Caki2 (cell line): ENCODE measurements at places on chromosomes 1 and 21. TPM values are rescaled to one million over a fixed set of nuclear protein-coding genes. Genes with fewer than 3 reads are reported as not detected.

GRCh38 chr1:14522926-14523241 lies 75.6 kb upstream of the KAZN start:
- DNase-seq, result peak; percentile 51

Gene ALDH9A1
- 117 and 126 TPM in 2 replicates for total RNA-seq

Gene KRTAP19-1
- total RNA-seq, result not detected in 2 replicates

DNA sequence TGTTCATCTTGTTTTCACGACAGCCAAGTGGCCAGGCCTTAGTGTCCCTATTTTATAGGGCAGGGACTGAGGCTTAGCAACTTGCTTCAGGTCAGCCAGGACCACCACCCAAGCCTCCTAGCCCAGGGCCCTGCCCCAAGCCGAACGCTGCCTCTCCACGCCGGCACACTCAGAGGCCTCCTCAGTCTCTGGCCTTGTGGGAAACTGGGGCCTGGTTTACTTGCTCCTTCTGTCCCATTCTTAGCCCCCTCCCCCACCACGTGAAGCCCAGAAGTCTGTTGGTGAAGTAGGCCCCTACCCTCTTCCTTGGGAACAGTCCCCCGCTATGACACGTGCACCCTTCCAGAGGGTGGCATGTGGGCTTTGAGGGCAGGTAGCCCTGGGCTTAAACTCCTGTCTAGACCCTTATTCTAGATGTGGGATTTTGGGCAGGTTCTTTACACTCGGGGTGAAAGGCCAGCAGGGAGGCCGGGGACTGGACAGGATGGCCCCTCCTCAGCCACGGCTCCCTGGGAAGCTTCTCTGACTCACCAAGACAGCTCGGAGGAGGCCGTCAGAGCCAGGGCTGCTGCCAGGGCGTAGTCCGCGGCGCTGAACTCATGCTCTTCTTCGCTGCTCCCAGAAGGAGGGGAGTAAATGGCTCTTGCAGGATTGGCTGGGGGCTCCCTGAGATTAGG lies 4.3 kb downstream of the MYOM3 start:
- peak; percentile 71 for DNase-seq

- peak; percentile 80 for DNase-seq
These were observed 1.9 kb upstream of the ZSCAN20 start for GRCh38 chr1:33470495-33471012.

- no peak for DNase-seq
These were observed 336.5 kb downstream of the RPS6KC1 start for GRCh38 chr1:213387380-213388015.

DNA sequence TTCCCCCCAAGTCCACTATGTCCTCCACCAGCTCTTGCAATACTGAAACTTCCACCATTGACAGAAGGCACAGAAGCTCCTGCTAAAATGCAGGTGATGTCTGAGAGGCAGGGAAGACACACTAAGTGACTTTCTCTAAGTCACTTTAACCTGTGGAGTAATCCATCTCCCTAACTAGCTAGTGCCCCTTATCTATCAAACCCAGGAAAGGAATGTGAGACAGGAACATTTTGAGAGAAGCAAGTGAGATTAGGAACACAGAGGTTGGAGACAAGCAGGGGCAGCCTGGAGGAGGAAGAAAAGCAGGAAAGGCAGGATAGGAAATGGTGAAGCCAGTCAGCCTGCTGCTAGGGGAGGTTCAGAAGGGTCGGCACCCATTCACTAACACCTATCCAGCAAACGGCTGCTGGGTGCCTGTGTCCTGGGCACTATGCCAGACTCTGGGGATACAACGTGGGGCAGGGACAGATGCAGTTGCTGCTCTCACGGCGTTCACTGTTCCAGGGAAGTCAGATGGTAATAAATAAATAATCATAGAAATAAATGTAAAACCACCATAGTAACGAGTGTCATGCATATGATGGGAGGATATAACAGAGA lies 7.0 kb downstream of the GPA33 start:
- DNase-seq, result no peak

DNA sequence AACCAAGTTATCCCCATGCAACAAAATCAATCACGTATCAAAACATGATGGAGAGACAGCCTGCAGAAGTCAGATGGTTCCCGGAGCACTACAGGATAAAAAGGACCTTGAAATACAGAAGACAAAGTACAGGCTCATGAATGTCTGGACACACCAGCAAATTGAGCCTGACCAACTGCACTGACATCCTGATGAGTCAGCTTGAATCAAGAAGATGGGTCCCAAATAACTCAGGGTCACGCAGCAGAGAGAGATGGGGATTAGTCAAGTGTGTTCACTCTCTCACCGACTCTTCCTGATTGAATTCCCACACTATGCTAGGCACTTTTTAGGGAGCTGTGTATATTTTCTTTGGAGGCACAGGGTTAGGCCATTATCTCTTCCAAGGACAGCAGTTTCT lies 71.1 kb upstream of the DIRAS3 start:
- peak; percentile 14 for DNase-seq

GRCh38 chr1:116092752-116093489 lies 18.3 kb upstream of the MAB21L3 start:
- DNase-seq, result no peak

- no peak for DNase-seq
These were observed 239.0 kb upstream of the JUN start for GRCh38 chr1:59022799-59023198.

Gene TTLL7
- total RNA-seq, result 0.67 and 20.4 TPM in 2 replicates

DNA sequence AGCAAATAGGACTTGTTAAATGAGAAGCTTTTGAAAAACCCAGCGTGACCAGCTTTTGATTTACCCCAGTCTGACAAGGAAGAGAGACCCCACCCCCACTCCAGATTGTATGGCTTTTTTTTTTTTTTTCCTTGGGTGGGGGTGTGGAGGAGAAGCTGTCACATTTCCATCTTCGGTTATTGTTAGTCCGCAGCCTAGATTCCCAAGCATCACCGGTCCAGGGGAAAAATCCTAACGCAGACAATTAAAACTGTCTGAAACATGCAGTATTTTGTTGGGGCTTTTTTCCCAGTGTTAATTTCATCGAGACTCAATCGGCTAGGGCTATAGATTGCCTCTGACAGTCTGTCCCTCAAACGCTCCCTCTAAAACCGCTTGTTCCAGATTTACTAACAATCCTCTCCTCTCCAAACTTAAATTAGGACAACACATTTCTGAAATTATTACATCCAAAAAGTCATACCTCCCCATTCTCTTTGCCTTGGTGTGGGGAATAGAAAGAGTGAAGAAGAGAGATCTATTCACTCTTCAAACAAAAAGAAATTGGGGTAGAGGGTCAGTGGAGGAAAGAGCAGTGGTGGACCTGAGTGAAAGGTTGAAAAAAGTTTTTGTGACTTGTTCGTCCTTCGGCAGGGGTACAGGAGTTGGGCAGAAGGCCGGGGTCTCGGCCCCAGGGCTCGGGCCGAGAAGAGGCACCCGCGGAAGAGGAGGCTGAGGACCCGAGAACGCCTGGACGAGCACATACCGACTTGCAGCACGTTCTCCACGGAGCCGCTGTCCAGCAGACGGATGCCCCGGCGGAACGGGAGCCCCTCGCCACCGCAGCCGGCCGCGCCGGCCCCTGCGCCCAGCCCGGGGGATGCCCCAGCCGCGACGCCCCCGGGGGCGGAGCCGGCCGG lies 1.1 kb downstream of the ZSWIM5 start:
- DNase-seq, result peak; percentile 46

DNA sequence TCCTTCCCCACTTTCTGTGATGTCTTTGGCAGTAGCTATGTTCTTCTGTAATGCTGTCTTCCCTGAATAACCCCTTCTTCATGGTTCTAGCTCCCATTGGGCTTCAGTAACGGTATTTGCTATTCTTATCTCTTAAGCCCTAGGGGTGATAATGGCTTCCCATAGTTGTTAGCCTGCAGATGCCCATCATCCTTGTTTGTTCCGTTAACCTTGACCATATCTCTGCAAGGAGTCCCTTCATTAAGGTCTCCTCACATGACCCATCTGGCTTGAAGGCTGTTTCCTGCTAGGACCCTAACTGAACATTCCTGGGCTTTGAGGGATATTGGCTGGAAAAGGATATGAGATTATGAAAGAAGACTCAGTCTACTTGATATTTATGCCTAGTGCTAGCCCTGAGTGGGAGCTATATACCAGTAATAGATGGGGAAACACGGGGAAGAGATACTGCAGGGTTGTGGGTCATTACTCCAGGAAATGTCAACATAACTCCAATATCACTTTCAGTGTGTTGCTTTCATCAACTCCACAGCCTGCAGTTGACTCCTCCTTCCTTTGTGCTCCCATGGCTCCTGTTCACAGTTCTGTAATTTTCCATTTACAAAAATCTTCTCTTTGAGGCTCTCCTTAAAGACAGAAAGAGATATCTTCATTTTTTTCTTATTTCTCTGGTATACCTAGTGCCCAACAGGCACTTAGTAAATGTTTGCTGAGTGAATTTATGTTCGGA lies 2.5 kb downstream of the MR1 start:
- DNase-seq, result no peak

- DNase-seq, result no peak
These were observed 37.4 kb downstream of the RAB3B start for GRCh38 chr1:51953079-51953478.

DNA sequence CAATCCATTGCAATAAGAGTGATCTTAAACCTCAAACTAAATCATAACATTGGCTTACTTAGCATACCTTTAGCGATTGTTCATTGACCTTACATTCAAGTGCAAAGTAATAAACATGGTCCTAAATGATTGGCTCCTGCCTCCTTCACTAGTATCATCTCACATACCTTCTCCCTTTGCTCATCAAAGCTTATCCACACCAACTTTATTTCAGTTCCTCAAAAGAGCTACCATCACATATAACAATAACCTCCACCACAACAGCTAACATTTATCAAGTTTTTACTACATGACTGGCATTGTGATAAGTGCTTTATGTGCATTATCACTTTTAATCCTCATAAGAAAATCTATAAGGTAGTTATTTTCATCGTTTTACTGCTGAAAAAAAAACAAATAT lies 198.8 kb downstream of the COL24A1 start:
- DNase-seq, result no peak

Gene SPRR2G
- total RNA-seq, result not detected in 2 replicates

DNA sequence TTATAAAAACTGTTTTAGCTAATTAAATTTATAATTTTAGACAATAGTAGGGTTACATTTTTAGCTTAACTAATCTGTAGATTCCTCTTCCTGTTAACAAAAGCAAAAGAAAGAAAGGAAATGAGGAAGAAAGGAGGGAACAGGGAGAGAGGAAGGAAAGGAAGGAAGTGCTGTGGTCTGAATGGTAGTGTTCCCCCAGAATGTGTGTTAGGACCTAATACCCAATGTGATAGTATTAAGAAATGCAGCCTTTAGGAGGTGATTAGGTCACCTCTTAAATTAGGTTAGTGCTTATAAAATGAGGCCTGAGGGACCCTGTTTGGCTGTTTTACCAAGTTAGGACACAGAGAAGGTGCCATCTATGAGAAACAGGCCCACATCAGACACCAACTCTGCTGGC lies 136.9 kb upstream of the SAMSN1 start:
- DNase-seq, result no peak

Gene NPR1
- total RNA-seq, result 0.41 TPM in 1 of 2 replicates, not detected in the other

Gene KRTAP11-1
- total RNA-seq, result not detected in 2 replicates

DNA sequence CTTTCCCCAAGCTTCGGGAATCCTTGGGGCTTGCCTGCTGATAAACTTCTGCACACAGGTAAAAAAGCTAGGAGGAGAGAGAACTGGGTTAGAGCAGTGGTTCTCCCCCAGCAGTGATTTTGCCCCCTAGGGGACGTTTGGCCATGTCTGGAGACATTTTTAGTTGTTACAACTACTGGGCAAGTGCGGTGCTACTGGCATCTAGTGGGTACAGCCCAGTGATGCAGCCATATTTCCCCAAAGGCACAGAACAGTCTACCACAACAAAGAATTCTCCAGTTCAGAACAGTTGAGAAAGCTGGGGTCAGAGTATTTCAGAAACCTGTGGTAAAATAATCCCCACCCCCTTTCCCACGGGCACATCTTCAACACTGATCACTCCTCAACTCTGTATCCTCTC lies 41.3 kb downstream of the LRRC71 start:
- no peak for DNase-seq

DNA sequence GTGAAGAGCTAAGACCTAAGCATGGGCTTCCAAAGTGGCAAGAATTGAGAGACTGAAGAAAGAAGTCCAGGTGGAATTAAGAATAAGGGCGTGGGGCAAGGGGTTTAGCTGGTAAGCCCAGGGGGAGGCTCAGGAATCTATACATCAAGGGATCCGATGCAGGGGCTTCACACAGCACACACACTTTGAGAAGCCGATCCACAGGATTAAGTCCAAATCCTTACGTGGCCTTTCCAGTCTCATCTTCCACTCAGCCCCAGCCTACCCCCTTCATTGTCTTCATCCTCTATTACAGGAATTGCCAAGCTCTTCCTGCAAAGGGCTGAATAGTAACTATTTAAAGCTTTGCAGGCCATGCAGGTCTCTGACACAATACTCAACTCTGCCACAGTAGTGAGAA lies 101.3 kb downstream of the TGFBR3 start:
- no peak for DNase-seq

- peak; percentile 40 for DNase-seq
These were observed 79.0 kb upstream of the KRTAP19-8 start for GRCh38 chr21:31117128-31117916.

GRCh38 chr1:43590388-43590925 lies 59.5 kb upstream of the KDM4A start:
- DNase-seq, result no peak

- DNase-seq, result no peak
These were observed 43.5 kb downstream of the CHIA start for GRCh38 chr1:111334169-111334568.

DNA sequence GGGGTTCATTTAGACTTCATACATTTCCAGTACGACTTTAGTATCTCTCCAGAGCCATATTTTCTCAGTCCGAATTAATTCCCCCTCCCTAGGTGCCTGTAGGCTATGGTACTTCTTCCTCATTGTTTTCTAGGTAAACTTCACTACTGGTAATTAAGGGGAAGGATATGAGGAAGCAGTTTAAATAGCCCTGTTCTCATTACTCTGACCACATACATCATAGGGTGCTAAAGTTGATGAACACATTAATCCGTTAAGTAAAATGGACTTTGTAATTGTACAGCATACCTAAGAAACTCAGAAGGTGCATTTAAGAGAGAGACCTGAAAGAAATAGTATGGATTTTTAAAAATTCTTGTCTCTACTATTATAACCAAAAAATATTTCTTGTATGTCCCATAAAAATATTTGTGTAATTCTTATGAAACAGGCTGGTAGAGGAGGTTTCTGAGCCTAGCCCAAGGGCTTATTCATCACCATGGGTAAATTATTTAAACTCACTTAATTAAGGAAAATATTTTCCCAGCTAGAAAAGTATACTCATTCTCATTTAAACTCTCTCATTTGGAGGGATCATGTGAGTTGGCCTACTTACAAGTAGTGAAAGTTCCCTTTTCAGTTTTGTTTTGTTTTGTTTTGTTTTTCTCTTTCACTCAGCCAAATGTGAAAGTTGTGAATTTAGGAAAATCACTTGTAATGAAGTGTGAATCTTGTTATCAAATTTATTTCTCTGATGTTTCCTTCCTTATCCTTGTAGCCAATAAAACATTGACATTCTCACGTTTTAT lies 2.0 kb downstream of the PRMT6 start:
- no peak for DNase-seq

Gene FNDC7
- total RNA-seq, result not detected in 2 replicates

Gene NRIP1
- 45.4 and 50.4 TPM in 2 replicates for total RNA-seq

Gene GLUL
- 3.7 and 11.8 TPM in 2 replicates for total RNA-seq

GRCh38 chr1:41662765-41663437 lies 178.4 kb upstream of the EDN2 start:
- no peak for DNase-seq
